WTC11 (cell line): ENCODE measurements at places on chromosomes 5 and 9.

DNA sequence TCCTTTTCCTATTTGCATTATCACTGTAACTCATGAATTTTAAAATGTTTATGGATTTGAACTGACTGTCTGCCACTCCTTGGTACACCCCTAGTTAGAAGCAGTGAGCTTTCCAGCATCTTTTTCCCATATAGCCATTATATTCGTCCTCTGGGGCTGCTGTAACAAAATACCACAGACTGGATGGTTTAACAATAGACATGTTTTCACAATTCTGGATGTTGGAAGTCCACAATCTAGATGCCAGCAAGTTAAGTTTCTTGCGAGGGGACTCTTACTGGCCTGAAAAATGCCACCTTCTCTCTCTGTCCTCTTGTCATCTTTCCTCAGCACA is 530.0 kb downstream of the SEMA5A start:
- no peaks in the 10 kb centered on the region for H3K36me3 ChIP-seq
- DNase-seq, result no peak
- H3K4me1 ChIP-seq, result peaks cover 4% of the 10 kb centered on the region
- no peak overlapping the region for H3K27ac ChIP-seq
- no peak overlapping the region for H3K4me3 ChIP-seq

GRCh38 chr5:13212886-13213285 is 731.6 kb downstream of the DNAH5 start:
- no peaks in the 10 kb centered on the region; the same call in 1 of the 2 replicates for H3K27me3 ChIP-seq
- H3K36me3 ChIP-seq, result no peaks in the 10 kb centered on the region
- no peak overlapping the region for H3K4me3 ChIP-seq

GRCh38 chr9:27747450-27747849 is 174.2 kb upstream of the C9orf72 start:
- H3K27ac ChIP-seq, result no peak overlapping the region
- peaks cover 61% of the 10 kb centered on the region for H3K4me1 ChIP-seq
- H3K4me3 ChIP-seq, result no peak overlapping the region
- H3K36me3 ChIP-seq, result no peaks in the 10 kb centered on the region

GRCh38 chr5:37495210-37495609 is 116.1 kb downstream of the WDR70 start:
- DNase-seq, result no peak
- no peaks in the 10 kb centered on the region for H3K4me1 ChIP-seq
- H3K36me3 ChIP-seq, result peaks cover 3% of the 10 kb centered on the region
- no peak overlapping the region for H3K27ac ChIP-seq
- no peak overlapping the region for H3K4me3 ChIP-seq
- H3K27me3 ChIP-seq, result no peaks in the 10 kb centered on the region

DNA sequence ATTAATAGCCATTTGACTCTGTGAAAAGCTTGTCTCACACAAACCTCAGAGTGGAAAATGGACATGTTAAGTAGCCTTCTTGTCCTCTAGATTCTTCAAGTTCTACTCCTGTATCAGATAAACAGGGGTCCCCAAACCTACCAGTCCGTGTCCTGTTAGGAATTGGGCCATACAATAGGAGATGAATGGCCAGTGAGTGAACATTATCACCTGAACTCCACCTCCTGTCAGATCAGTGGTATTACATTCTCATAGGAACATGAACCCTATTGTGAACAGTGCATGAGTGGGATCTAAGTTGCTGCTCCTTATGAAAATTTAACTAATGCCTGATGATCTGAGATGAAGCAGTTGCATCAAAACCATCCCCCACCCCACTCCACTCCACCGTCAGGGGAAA is 136.3 kb downstream of the TMEM232 start:
- no peaks in the 10 kb centered on the region for H3K36me3 ChIP-seq
- no peak for DNase-seq
- H3K27me3 ChIP-seq, result no peaks in the 10 kb centered on the region

DNA sequence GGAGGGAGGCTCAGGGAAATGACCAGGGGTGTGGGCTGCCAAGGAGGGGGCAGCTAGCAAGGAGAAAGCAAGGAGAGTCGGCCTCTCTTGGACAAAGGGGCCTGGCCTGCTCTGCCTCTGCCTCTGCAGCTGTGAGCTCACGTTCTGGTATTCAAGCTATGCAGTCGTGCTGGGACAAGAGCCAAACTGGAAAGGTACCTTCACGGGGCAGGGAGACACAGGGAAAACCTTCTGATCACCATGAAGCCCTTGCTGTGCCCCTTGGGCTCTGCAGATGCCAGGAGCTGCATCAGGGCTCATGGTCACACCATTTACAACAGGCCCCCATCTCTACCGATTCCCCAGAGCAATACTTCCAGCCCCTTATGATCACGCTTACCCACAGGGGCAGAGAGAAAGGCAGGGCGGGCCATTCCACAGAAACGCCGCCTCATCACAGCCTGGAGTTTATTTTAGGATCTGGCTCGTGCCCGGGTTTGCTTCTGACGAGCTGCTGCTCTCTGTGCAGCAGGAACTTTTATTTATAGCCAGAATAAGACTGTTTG is 63.2 kb downstream of the PRRT1B start:
- no peak overlapping the region for H3K4me3 ChIP-seq
- H3K27ac ChIP-seq, result peak overlapping the region; percentile 62
- H3K27me3 ChIP-seq, result no peaks in the 10 kb centered on the region
- H3K36me3 ChIP-seq, result peaks cover 4% of the 10 kb centered on the region; the same call in 1 of the 2 replicates
- DNase-seq, result peak; percentile 64
